Fibroblast of skin of right quadriceps (primary cell): ENCODE measurements at places on chromosomes 4 and X.

GRCh38 chr4:84145176-84145575, 353.9 kb downstream of the NKX6-1 start:
- DNase-seq: no peak

- DNase-seq: no peak
Observed at GRCh38 chrX:103220511-103221323, 5.8 kb downstream of the BEX4 start.

- no peak for DNase-seq
Observed at GRCh38 chrX:151711787-151712186, 4.0 kb upstream of the FATE1 start.

GRCh38 chr4:112818594-112818965, 181.6 kb downstream of the LARP7 start:
- peak; percentile 3 for DNase-seq

DNA sequence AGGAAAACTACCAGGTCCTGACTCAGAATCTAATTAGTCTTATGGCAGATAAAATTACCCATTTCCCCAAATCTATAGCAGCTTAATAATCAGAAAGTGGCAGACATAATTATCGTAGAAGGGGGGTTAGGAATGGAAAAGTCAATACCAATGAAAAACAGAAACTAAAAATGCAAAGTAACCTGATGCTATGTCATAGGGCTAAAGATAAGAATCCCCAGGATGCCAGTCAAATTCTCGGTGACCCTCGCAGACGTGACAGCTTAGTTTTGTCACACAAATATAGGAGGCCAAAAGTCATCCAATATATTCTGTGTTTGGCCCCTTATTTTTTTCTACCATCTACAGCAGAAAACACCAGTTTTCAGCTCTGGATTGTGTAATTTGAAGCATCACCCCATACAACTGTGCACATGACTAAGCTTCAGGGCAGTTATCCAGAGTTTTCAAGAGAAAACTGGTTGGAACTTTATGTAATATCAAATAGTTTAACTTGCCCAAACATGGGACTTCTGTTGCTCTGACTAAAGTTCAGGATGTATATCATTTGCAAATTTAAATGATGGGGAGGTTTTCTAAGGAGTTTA, 30.9 kb downstream of the RASSF6 start:
- DNase-seq: peak; percentile 69

GRCh38 chr4:153616006-153616555, 68.0 kb upstream of the TLR2 start:
- DNase-seq: no peak

- peak; percentile 22 for DNase-seq
Observed at GRCh38 chrX:72540318-72540717, 32.3 kb downstream of the HDAC8 start.

GRCh38 chrX:68827256-68827655, 1.6 kb upstream of the EFNB1 start:
- no peak for DNase-seq
